GM23338 (cell line): ENCODE measurements at places on chromosomes 5 and 9.

- DNase-seq = no peak
Observed at GRCh38 chr5:59856358-59856757, 37.2 kb downstream of the PDE4D start.

DNA sequence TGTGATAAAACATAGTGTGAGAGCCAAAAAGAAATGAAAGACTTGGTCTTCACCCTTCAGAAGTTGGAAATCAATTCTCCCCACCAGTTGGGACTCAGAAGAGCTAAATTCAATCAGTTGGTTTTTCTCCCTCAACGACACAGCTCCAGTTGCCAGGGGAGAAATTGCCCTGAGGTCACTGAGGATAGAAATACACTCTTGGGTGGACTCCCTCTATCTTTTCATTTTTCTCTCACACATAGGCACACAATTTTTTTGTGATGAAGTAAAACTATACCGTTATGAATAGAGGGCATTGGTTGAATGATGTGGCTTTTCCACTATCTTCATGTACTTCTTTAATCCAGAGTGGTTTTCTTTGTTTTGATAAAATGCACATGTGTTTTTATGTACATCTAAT lies 80.2 kb downstream of the ZNF366 start:
- no peak for DNase-seq

- peak; percentile 88 for DNase-seq
Observed at GRCh38 chr9:130042885-130043653, at the start of gene FNBP1. Gene FNBP1, minus strand, starts transcription at chr9:130043189. Its CDS starts 214 bp downstream, at chr9:130042975.

- DNase-seq = peak; percentile 87
Observed at GRCh38 chr5:95644351-95645042, 2.1 kb upstream of the RFESD start.

DNA sequence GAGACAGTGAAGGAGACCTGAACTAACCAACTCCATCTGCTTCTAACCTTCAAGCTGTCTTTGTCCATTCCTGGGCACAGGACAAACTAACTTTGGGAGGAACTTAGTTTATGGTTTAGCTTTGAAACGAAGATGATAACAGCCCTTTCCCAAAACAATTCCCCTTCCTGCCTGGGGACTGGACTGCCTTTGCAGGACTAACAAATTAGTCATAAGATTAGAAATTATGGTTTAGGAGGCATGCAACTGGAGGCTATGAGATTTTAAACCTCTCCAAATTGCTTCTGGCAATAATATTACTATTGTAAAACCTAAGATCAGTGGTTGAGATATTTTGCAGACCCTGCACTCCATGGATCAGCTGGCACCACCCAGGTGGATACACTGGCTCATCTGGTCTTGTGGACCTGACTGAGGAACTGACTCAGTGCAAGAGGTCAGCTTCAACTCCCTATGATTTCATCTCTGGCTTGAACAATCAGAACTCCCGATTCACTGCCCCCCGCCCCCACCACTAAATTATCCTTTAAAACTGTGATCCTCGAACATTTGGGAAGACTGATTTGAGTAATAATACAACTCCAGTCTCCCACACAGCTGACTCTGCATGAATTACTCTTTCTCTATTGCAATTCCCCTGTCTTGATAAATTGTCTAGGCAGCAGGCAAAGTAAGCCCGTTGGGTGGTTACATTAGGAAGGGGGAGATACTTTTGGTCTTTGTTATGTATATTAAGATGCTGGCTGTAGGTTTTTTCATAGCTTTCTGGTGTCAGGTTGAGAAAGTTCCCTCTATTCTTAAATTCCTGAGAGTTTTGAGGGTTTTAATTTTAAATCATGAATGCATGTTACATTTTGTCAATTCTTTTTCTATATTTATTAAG lies 213.3 kb downstream of the TSSK1B start:
- peak; percentile 71 for DNase-seq

DNA sequence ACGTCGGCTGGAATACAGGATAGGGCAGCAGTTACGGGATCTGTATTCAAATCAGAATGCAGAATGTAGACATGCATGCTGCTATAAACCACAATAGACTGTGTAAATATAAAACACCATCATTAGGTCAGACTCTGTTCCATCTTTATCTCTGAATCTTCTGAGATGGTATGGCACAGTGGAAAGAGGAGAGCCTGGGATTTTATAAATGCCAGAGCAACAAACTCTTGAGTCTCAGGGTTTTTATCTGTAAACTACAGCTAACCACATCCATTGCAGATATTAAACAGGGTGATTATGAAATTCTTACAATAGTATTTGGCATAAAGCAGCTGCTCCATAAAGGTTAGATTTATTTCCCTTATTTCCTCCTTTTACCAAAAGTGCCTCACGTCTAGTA lies 108.7 kb downstream of the ZDHHC21 start:
- no peak for DNase-seq

- DNase-seq = no peak
Observed at GRCh38 chr9:69218166-69218565, 44.1 kb downstream of the TJP2 start.

- DNase-seq = no peak
Observed at GRCh38 chr5:95194856-95195255, 90.0 kb downstream of the MCTP1 start.

GRCh38 chr9:80157561-80157983 lies 585.8 kb downstream of the TLE4 start:
- DNase-seq = no peak

DNA sequence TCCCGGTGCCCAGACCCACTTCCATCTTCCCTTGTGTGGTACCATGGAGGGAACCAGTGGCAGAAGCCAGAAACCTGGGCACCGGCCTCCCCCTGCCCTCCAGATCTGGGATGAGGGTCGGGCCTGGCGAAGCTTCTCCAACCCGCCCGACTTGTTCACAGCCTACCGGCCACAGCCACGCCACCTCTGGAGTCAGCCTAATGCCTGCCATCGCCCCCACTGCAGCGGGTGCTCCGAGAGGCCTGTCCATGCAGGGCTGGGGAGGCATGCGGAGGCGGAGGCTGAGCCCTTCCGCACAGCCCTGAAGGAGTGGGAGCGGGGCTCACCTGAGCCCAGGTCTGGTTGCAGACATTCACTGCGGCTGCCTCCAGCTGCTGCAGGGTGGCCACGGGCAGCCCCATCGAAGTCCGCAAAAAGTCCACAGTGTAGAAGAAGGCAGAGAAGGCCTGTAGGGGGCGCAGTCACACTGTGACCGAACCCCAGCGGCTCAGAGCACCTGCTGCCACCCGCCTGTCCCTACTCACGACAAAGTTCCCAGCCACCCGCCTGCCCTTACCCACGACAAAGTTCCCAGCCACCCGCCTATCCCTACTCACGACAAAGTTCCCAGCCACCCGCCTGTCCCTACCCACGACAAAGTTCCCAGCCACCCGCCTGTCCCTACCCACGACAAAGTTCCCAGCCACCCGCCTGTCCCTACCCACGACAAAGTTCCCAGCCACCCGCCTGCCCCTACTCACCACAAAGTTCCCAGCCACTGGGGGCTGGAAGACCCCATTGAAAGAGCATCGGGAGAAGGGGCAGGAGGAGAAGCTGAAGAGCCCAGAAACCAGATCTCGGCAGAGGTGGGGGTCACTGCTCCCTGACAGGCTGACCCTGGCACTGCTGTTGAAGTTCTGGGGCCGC lies 3.8 kb upstream of the NPDC1 start:
- DNase-seq = peak; percentile 90

GRCh38 chr9:78769690-78770089 lies 472.8 kb downstream of the PSAT1 start:
- no peak for DNase-seq

DNA sequence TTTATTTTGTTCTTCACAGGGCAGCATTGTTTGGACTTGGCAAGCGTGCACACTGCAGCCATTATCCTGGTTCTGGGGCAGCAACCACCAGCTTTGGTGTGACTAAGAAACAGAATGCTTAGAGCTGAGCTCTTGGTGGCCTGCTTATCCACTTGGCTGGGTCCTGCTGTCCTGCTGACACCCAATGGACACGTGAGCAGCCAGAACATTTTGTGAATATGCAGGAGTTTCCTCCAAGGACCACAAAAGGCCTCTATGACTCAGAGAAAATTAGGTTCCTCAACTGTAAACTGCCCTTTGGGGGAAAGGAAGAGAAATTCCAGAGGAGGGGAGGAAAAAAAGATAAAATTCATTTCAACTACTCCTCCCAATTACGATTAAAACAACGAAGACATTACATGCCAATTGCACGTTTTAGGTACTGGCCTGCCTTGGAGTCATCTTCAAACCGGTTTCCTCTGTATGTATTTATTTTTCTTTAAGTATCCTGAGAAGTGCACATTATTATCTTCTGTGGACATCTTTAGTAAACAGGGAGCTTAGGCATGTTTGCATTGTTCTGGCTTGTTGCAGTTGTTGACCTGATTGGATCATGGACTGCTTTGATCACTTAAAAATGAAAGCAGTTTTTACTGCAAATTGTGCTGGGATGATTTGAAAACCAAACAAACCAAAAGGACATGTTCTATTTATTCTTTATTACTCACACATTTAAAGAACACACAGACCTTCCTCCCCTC lies 82.3 kb upstream of the TLE4 start:
- peak; percentile 7 for DNase-seq

GRCh38 chr5:113546703-113547183 lies 33.2 kb downstream of the YTHDC2 start:
- DNase-seq = no peak

GRCh38 chr5:23727271-23727670 lies 219.9 kb downstream of the PRDM9 start:
- no peak for DNase-seq

GRCh38 chr5:116976767-116977166 lies 402.1 kb upstream of the SEMA6A start:
- DNase-seq = no peak

DNA sequence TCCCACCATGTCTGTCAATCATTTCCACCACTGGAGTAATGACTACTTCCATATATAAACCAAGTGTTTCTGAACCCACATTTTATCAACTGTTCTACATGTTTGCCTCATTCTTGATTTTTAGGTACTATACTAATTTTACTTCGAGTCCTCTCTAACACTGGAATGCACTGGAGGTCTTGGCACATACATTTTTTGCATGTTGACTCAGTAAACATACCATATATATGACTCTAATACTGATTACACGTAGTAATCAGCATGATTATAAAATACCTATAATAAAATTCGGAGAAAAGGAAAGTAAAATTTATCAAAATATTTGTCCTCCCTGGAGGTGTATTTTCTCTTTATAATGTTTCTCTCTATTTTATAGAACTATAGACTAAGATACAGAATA lies 621.7 kb upstream of the NUDT12 start:
- DNase-seq = no peak

DNA sequence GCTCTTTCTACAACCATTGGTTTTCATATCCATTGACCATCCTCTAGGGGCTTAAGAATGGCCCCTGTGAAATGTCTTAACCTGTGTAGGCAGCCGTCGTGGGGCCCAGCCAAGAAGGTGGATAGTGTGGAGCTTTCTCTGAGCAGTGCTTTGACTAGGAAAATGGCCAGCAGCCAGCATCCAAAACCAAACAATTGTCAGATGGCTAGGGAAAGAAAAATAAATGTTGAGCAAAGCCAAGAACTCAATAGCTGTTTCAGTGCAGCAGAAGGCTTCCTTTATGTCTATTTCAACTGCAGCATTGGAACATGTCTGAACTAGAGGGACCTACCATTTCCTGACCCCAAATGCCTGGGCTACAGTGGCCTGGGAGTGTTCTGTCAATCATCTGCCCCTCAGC lies 374.9 kb downstream of the TLE4 start:
- no peak for DNase-seq

DNA sequence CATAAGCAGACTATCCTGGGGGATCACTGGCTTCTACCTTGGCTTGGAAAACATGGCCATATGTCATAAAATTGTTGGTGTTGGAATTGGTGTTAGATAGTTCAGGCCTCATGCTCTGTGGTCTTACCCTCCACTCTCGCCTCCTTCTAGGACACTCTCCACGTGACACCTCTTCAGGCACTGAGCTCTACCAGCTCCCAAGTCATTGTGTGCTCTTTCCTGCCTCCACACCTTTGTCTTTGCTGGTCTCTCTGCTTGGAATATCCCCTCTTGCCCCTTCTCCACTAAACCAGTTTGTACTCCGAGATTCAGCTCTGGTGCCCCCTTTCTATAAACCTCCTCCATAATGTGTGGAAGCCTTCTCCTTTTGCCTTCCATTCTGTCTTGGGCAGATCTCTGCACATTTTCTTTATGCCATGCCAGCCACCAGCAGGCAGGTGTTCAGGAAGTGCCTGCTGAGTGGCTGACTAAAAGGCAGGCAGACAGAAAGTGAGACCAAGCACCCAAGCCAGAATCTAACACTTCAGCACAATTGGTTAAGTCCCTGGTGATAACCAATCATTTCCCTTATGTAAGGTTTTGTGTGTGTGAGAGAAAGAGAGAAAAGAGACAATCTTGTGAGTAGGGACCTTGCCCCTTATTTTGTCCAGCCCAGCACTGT lies 37.7 kb downstream of the SAR1B start:
- DNase-seq = no peak

DNA sequence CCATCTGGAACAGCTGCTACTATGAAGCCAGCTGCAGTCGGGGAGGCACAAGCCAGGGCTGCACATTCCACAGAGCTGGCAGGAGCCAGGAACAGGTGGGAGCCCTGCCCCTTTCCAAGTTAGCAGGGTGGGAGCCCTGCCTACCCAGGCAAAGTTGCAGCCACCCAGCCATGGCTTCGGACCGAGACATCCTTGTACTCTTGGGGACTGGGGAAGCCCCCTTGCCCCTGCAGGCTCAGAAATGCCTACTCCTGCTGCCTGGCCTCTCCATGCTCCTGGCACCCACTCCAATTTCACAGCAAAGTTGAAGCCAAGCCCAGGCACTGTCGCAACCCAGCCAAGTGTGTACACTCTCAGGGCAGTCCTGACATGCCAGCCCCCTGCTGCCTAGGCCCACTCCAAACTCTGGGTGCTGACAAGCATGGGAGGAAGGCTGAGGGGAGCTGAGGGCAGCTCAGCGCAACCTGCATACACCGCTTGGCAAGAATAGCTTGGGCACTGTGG lies 165.1 kb downstream of the RNF180 start:
- DNase-seq = no peak

GRCh38 chr5:127885176-127885575 lies 182.0 kb downstream of the CCDC192 start:
- DNase-seq = no peak

- DNase-seq = no peak
Observed at GRCh38 chr5:157708866-157709265, 22.4 kb upstream of the THG1L start.

GRCh38 chr5:66113160-66113559 lies 30.9 kb upstream of the SREK1 start:
- DNase-seq = no peak

- no peak for DNase-seq
Observed at GRCh38 chr5:169788168-169788567, 151.1 kb downstream of the DOCK2 start.
